MV-4-11 (cell line): ENCODE measurements at places on chromosomes 2 and 18.

DNA sequence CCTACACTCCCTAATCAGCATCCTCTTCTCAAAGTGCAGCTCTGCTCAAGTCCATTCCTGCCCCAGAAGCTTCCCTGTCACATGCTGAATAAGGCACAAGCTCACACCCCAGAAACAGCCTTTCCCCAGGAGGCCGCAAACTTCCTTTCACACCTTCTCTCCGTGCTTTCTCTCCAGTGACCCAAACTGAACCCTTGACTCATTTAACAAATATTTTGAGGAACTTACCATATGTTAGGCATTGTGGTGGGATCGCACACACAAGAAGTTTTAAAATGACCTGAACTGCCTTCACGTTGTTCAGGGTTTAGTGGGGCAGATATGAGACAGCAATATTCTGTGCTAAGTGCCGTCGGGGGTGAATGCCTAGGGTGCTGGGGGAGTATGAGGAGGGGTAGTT lies 161.3 kb downstream of the INSIG2 start:
- peak; percentile 90 for DNase-seq

DNA sequence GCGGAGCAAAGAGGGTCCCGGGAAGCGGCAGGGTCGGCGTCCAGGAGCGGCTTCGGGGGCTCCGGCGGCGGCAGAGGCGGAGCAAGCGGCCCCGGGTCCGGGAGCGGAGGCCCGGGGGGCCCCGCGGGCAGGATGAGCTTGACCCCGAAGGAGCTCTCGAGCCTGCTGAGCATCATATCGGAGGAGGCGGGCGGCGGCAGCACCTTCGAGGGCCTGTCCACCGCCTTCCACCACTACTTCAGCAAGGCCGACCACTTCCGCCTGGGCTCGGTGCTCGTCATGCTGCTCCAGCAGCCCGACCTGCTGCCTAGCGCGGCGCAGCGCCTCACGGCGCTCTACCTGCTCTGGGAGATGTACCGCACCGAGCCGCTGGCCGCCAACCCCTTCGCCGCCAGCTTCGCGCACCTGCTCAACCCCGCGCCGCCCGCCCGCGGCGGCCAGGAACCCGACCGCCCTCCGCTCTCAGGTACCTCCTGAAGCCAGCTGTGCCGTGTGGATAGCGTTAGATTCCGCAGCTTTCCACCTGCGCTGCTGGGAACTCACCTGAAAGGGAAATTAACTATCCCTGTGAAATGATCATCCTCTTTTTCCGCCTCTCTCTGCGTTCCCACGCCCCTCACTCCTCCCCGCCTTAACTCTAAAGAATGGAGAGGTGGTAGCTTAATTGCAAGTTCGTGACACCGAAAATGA lies 472 bp downstream of the CNOT11 start:
- peak; percentile 51 for DNase-seq

GRCh38 chr2:188569431-188570165 lies 277.9 kb downstream of the GULP1 start:
- DNase-seq = no peak

- no peak for DNase-seq
These were observed 29.5 kb downstream of the INPP4A start for GRCh38 chr2:98473995-98474780.

DNA sequence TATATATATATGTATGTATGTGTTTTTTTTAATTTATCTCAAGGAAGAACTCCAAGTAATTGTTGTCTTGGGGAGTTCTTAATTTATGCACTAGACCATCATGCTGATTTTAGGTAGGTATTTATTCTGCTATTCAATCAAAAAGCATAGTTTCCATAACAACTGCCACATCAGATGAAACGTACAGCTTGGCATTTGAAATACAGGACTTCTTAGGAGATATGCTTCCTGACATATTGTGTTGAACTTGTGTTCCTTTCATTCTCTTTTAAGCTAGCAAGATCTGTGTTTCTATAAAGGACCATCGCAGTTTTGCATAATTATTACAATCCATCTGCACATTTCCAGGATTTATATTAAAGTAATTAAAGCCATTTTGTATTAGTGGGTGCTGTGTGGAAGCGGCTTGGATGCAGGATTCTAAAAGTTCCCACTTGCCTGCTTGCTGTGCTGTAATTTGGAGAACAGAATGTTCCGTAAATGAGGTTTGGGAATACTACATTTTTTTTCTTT lies 343.5 kb upstream of the FANCL start:
- no peak for DNase-seq

DNA sequence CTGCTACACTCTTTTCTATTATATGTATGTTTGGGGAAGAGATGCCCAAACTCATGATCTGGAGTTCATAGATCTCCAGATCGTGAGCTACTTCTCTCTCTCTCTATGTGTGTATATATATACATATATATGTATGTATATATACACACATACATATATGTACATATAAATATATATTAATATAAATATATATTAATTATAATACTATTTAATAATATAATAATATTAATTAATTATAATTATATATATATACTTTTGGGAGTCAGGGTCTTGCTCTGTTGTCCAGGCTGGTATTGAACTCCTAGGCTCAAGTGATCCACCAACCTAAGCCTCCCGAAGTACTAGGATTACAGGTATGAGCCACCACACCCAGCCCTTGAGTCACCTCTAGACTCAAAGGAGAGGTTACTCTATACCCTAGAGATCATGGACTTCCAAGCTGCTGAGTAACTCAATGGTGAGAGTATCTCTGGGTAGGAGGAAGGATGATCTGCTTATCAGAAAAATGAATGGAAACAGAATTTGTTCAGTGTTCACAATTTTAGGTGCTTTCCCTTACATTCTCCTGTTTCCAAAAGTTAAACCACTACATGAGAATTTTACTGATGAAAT lies 463.5 kb upstream of the TRIB2 start:
- DNase-seq = no peak

DNA sequence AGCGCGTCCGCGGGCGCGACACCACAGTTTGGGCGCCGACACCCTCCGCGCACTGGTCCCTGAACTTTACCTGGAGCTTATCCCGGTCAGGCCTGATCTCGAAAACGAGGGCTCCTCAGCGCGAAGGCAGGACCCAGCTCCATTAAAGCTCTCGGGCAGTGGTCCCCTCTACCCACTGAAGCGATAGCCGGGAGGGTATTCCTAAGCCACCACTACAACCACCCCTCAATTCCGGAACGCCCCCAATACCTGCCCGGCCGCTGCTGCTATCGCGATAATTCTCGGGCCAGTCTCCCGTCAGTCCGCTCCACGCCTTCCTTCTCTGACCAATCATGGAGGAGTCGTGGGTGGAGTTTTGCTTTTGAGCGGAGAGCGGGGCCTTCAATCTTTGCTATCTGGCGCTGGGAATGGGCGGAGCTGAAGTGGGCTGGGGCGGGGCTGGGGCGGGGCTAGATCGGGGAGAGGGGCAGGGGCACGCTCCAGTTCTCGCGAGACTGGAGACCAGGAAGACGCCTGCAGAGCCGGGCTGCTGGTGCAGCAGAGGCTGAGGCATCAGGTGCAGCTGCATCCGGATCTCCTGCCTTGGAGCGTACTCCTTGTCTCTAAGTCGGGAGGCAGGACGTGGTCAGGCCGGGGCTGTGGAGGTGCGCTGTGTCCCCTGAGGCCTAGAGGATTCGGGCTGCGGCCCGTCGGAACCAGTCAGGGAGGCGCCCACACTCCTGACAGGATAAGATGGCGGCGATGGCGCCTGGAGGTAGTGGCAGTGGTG lies at the start of the genes PIGN and RELCH:
Gene PIGN (minus strand): TSS at position 283 of the 769 bp plus-strand sequence. CDS start 25,703 bp downstream, outside the sequence.
Gene RELCH (plus strand): TSS at position 482 of the 769 bp plus-strand sequence. CDS start 251 bp downstream, at position 733.
- peak; percentile 97 for DNase-seq

GRCh38 chr2:75290600-75291150 lies 91.4 kb upstream of the TACR1 start:
- no peak for DNase-seq

DNA sequence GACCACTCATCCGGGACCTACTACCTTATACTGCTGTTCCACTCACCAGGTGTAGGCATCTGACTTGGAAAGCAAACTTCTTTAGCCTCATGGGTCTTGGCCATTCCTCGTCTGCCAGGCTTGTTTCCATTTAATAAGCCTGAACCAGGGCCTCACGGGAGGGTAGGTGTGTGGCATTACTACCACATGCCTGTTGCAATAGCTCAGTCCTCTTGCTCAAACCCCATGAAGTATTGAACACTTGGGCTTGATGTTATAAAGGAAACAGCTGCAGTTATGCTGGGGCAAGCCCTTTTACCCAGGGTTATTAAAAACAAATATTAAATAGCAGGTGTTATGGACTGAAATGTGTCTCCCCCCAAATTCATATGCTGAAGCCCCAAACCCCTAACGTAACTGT lies 21.2 kb downstream of the MRPL44 start:
- no peak for DNase-seq
